ENCODE measurements at places on chromosomes 11 and 22.

- no peak for DNase-seq
These were observed 11.1 kb downstream of the FOLR3 start for GRCh38 chr11:72146625-72147024.

GRCh38 chr11:2401436-2401984 lies 960 bp downstream of the TSSC4 start:
- no peak for DNase-seq

GRCh38 chr11:64571050-64571409 lies 20.0 kb upstream of the SLC22A12 start:
- no peak for DNase-seq

DNA sequence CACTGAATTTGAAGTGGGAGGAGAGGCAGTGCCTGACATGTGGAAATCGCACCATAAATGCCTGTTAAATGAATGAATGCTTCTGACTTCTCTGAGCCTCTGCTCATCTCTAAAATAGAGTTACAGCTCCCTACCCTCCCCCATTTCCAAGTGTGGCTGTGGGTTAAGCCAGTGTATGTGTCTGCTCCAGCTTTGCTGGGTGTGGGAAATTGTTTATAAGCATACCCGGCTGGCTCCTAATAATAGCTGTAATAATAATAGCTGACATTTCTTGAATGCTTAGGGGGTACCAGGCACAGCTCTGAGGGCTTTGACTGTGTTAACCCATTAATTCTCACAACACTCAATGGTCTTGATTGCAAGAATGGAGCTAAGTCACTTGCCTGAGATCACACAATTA lies 7.0 kb upstream of the FCHSD2 start:
- no peak for DNase-seq

DNA sequence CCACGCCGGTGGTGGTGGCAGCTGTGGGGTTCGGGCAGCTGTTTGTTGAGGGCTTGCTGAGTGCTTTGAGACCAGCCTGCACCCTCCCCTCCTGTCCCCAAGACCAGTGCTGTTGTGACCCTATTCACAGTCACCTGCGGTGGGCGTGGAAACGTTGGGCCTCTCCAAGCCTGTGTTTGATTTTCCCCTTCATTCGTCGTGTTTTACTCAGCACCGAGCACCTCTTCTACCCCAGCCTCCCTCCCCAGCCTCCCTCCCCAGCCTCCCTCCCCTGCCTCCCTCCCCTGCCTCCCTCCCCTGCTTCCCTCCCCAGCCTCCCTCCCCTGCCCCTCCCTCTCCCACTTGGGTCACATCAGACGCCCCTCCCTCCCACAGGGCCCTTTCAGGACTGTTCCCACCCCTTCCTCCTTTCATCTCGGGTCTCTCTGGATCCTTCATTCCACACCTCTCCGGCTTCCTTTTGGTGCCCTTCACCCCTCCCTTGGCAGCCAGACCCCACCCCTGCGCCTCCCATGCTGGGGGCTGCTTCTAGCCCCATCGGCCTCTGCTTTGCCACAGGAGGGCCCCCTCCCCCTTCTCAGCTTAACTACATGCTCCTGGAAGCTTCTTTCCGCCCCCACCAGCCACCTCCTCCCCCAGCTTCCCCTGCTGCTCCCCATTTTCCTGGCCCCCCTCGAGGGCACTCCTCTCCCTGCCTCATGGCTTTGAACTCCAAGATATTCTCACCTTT lies 14.8 kb downstream of the FRMD8 start:
- no peak for DNase-seq

GRCh38 chr11:30635401-30635989 lies 49.3 kb upstream of the MPPED2 start:
- DNase-seq = no peak

DNA sequence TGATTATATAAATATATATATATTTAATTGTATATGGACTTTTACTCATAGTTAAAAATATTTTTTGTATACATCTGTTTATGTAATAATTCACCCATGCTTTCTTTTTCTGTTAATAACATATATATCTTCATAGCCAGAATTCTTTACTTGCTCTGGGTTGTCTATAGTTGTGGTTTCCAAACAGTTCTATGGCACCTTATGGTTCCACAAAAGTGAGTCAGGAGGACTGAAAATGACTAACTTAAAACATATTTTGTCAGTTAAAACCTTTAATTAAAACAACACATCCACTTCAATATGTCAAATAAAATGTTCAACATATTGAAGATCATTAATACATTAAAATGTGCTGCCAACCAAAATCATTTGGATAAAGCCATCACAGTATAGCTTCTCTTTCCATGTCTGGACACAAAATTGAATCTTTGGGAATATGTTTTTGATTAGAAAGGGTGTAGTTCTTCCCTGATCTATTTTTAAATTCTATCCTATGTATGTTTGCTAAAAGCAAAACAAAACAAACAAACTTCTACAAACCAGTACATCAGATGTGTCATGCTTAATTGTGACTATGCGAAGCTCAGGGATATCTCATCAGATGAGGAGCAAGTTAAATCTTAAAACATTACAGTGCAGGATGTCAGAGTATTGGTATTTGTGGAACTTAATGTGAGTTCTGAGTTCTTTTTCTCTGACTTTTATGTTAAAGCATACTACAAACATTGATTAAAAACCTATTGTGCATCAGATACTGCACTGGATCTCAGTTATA lies 1488.4 kb upstream of the TENM4 start:
- DNase-seq = no peak

DNA sequence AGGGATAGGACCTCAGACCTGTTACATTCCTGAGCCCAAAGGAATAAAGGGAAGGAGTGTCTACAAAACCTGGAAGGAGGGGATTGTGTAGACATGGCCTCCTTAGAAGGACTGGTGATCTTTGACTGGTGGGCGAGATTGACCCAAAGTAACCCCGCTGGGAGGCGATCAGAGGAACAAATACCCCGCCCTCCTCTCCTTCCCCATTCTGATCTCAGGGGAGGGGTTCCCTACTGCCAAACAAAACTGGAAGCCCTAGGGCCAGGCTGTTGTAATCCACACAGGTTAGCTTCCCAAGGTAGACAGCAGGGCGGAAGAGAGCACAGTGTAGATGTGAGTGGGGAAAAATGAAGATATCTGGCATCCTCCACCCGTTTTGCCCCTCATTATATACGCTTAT lies 24.7 kb downstream of the NCF4 start:
- DNase-seq = no peak

DNA sequence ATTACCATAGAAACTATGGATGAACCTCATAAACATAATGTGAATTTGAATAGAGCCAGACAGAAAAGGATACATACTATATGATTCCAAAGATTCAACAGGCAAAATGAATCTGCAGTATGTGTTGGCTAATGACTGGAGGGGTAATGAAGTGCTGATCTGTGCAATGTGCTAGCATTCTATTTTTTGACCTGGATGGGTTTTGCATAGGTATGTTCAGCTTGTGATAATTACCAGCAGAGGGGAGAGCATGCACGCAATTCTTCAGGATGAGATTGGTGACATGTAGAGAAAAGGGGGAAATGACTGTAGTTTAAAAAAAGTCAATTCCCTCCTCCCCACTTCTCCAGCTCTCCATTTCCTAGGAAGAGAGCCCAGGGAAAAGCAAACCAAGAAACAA lies 618 bp upstream of the CCDC81 start:
- DNase-seq = no peak

DNA sequence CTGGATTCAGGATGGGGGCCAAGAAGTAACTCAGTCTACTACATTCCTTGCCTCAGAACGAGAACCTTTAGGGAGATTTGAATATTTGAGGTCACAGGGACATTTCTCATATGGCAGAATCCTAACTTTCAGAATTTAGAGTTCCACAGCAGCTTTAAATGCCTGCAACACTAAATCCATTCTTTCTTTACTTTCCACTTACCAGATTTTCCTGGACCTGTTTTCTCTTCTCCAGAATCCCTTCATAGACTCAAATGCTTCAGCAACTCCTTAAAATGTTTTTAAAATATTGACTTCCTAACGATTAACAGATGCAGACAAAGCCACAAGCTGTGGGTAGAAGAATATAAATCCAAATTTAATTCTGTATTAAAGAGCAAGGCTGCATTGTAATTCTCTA lies 63.1 kb downstream of the PRSS23 start:
- no peak for DNase-seq
